ENCODE measurements at places on chromosomes 7 and 10.

GRCh38 chr7:90817151-90817550 lies 221.0 kb downstream of the CDK14 start:
- no peak for DNase-seq

GRCh38 chr10:76150139-76150875 lies 718.9 kb downstream of the LRMDA start:
- no peak for DNase-seq

DNA sequence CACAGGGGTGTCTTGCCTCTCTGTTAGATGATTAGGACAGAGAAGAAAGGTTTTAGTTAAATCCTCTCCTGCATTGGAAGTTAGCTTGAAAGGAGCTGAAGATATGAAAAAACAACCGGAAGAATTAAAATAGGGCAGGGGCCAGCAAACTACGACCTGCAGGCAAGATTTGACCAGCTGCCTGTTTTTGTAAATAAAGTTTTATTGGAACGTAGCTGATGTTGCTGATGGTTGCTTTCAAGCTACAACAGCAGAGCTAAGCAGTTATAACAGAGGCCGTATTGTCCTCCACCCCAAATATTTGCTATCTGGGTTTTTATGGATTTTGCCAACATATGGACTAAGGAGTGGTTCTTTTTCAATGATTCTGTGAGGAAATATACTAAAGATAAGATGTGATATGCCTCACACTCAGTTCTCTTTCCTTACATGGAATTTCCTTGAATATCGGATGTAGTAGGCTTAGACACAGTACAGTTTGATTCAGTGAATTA lies 568.8 kb downstream of the PHTF2 start:
- DNase-seq = no peak

DNA sequence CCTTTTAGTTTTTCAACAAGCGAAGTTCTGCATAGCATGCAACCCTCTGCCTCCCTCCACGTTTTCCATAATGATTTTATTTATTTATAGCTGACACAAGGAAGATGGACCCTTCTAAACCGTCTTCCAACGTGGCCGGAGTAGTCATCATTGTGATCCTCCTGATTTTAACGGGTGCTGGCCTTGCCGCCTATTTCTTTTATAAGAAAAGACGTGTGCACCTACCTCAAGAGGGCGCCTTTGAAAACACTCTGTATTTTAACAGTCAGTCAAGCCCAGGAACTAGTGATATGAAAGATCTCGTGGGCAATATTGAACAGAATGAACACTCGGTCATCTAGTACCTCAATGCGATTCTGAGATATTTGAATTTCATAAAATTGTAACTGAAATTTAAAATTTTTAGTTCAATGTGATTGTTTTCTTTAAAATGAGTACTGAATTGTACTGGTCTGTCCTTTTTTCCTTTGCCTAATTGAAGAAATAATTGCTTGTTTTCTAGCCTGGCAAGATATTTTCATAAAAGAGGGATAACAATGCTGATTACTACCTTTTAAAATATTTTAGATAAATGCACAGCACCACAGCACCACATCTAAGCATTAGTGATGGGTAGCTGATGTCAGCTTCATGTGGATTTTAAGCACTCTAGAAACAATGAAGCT lies 41.5 kb upstream of the SLC39A12 start:
- peak; percentile 53 for DNase-seq

DNA sequence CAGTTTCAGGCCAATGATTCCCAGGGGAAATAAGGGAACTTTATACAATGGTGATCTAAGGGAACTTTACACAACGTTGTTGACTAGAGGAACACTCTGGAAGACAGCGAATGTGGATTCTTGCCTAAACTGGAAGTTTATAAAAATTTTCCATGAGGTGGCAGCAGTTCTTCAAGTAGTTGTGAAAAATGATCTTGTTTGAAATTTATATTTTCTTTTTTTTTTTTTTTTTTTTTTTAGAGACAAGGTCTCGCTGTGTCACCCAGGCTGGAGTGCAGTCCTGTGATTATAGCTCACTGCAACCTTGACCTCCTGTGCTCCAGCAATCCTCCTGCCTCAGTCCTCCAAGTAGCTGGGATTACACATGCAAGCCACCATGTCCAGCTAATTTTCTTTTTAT lies 32.1 kb upstream of the GTF2I start:
- peak; percentile 35 for DNase-seq

DNA sequence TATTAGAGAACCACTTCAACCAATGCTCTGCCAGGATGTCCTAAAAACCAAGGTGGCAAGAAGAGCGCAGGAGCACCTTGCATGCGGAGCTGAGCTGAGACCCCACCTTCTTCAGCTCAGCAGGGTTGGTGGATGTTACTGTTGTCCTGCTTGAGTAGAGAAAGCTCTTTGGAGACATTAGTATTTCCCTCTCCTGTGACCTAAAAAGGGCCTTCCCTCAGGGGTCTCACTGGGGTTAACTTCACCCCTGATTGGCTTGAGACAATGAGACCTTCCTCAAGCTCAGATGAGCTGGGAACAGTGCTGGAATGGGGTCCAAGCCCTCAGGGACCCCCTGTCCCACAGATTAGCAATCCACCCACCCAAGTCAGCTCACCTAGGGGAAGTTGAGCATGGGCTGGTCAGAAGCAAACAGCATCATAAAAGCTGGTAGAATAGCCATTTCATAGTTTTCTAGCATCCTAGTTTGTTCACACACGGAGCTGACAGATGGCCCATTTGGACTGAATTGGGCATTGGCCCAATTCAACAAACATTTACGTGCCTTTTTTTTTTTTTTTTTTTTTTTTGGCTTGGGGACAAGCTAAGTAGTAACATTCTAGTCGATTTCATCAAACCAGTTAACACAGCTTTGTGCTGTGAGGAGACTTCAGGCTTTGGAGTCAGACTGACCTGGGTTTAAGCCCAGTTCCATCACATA lies 100.6 kb upstream of the HABP2 start:
- DNase-seq = no peak

GRCh38 chr7:26588511-26588910 lies 275.9 kb downstream of the SKAP2 start:
- no peak for DNase-seq

GRCh38 chr7:150784120-150784736 lies 15.9 kb downstream of the TMEM176B start:
- no peak for DNase-seq

DNA sequence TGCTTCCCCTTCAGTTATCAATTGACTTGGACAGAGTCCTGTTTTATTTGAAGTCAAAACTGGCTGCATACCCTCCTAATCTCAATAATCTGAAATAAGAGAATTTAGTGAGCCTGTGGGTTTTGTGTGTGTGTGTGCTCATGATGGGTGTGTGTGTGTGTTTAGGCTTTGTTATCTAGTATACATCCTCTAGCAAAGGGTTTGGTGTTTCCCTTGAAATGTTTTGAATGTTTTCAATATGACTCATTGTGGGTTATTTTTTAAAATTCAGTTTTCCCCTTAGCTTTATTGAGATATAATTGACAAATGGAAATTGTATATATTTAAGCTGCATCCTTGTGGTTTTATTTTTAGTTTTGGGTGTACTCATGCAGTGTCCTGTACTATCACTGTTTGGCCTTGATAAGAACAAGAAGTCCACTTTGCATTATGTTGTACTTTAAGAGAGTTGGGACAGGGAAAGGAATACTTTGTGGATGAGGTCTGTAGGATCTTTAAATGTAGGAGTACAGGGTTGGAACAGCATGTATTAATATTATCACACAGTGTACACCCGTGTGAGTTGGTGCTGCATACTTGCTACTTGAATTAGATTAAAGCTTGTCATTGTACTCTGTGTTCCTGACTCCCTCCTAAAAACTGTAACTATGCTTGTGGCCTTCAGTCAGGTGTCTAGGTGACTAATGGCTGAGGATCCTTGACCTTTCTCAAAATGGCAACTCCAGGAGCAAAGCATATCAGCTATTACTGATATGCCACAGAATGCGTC lies 58.3 kb downstream of the VCL start:
- DNase-seq = peak; percentile 46

GRCh38 chr10:5945561-5946418 lies 31.6 kb downstream of the IL15RA start:
- DNase-seq = peak; percentile 92

GRCh38 chr10:86366902-86367151 lies 232 bp upstream of the GRID1 start:
- DNase-seq = no peak

DNA sequence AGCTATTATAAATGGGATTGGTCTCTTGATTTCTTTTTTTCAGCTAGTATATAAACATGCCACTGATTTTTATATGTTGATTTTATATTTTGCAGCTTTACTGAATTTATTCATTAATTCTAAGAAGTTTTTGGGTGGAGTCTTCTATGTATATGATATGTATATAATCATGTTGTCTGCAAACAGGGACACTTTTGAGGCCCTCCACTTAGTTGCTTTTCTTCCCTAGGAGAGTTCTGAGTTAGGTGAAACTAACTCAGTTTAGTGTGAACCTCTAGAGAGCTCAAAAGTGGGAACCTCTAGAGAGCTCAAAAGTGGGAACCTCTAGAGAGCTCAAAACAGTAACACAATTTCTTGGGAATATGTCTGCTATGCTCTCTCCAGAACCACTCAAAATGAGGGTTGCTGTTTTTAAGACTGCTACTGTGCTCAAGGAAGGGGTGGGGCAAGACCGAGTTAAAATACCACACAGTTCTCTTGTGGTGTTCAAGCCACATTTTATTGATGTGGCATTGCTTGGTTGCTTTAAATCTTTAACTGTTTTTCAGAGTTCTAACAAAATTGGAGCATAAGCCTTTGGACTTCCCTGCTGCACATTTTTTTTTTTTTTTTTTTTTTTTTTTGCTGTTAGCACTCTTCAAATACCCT lies 13.2 kb downstream of the CCDC7 start:
- no peak for DNase-seq

DNA sequence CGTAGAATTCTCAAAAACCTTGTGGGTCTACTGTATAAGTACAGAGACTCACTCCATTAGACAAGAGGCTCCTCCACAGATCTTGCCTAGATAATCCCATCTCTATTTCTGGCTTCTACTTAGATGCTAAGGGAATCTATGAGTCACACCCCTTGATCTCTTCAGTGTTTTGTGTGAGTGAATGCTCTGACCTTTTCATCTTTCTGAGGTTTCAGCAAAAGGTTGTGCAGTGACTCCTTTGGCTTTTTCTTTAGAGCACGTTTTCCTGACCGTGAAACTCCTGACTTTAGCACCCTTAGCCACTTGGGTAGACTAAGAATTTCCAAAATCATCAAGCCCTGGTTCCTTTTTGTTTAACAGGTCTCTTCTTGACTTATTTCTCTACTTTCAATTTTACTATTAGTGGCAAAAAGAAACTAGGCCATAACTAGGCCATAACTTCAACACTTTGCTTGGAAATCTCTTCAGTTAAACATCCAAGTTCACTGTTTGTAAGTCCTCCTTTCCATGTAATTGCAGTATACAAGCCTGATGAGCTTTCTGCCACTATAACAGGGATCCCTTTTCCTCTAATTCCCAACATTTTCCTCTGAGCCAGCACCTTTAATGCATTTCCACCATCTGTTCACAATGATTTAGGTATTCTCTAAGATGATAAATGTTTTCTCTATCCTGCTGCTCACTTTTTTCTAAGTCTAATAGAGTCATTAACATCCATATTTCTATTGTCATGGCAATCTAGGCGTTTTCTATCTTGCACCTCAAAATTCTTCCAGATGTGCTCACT lies 19.4 kb downstream of the COPG2 start:
- peak; percentile 71 for DNase-seq

DNA sequence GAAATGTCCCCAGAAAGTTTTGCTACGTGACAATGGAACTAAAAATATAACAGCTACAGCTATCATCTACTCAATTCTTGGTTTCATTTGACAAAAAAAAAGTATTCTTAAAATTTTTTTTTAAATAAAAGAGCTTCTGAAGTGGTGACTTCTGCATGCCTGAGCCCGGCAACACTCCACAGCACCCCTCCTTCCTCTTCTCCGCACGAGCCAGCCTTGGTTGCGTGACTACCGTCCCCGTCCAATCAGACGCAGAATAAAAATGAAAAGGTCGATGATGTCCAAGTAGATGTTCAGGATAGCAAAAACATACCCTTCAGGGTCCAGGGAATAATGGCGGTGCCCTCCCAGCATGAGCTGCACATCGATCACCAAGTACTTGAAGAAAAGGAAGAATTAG lies 34.5 kb upstream of the GATAD1 start:
- DNase-seq = peak; percentile 34

DNA sequence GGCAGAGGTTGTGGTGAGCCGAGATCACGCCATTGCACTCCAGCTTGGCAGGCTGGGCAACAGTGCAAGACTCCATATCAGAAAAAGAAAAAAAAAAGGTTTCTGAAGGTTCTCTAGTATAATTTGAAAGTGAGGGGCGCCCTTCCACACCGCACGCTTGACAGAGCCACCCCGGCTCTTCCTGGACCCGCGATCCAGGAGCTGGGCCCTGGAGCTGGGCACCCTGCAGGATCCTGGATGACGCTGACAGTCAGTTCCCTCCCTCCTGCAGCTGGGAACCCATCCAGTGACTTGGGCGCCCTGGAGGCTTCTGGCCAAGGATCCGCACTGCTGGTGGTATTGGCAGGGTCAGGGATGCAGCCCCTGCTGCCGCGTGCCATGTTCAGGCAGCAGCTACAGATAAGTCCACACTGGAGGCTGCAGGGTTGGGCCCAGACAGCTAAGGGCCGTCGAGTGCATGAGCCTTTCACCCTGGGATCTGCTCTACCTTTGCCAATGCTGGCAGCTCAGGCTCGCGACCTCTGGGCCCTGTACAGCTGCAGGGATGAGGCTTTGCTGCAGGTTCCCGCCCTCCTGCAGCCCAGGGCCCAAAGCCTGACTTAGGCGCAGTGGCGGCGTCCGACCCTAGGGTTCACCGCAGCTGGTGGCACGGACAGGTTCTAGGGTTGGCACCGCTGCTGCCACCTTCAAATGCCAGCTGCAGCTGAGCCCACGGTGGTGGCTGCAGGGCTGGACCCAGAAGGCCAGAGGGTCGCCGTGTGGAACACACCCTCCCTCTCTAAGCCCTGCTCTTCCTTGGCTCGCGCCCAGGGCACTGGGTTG lies 110.2 kb downstream of the OR13A1 start:
- DNase-seq = no peak

DNA sequence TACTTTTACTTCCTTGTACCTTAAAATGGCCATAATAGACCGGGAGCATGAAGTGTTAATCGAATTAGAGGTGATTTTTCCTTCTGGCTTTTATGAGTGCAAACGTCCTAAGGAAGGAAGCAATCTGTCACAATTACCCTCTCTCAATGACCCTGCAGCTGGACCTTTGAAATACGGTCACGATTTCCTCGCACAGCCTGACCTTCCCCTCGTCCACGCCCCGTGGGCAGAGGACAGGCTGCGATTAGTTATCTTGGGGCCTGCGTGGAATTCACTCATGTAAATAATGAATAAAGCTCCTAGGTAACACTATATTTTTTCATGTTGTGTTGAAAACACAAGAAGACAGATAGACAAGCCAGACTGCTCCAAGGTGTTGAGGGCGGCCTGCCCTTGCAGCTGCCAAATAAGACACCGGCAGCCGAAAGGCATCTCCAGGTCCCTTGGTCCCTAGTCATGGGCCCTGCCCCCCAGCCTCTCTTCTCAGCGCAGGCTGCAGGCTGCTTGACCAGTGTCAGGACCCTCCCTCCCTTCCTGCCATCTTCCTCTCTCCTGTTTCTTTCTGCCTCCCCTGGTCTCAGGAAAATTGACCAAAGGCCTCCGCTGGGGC lies 199.9 kb downstream of the TCERG1L start:
- no peak for DNase-seq

- peak; percentile 6 for DNase-seq
Measured at GRCh38 chr7:80641548-80641947, 3.1 kb downstream of the CD36 start.

All from AG08395 (cell line).